8988T (cell line): ENCODE measurements at places on chromosomes 2 and 18.

- no peak for DNase-seq
Measured at GRCh38 chr2:130762031-130762909, 6.9 kb downstream of the AMER3 start.

DNA sequence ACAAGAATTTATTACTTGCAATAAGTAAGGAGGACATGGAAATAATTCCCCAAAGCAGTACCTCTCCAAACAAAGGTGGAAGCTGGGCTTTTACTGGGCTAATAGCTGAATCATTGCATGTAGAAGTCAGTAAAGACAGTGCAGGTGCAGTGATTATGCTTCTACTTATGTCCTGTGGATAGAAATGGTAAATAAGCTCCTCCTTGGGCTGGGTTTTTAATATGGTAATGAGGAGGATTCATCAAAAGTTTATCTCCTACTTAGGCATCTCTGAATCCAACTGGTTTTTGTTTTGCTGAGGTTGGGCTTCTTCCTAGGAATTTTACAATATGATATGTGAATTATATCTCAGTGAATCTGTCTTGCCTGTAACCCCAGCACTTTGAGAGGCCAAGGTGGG is 297.4 kb upstream of the MC4R start:
- DNase-seq = no peak

DNA sequence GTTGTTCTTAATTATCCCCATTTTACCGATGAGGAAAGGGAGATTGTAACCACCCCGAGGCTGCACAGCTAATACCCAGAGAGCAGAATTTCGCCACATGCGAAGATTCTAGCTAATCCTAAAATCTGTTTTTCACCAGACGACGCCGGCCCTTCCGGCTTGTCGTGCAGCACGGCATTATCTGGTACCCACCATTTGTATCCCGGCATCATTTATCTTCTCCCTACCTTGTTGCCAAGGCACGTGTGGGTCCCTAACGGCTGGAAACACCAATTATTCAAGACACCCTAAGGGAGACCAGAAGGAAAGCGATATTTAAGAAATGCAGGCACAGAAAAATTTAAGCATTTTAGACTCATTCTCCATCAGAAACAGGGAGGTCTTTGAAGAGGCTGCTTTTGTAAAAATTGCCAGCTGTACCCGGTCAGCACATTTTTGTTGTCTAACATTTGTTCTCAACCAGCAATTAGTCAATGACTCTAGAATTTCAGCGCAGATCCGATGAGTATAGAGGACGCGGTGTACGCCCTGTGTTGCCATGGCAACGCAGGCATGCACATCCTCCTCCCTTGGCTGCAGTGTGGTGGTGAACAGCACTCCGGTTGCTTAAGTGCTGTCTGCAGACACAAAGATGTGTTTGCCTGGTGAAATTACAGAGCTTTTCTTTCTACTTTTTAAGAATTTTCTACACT is 111.6 kb downstream of the AGAP1 start:
- DNase-seq = no peak

- no peak for DNase-seq
Measured at GRCh38 chr18:55484773-55485172, 103.2 kb downstream of the TCF4 start.

- DNase-seq = no peak
Measured at GRCh38 chr18:48889115-48889941, 61.4 kb downstream of the SMAD7 start.

DNA sequence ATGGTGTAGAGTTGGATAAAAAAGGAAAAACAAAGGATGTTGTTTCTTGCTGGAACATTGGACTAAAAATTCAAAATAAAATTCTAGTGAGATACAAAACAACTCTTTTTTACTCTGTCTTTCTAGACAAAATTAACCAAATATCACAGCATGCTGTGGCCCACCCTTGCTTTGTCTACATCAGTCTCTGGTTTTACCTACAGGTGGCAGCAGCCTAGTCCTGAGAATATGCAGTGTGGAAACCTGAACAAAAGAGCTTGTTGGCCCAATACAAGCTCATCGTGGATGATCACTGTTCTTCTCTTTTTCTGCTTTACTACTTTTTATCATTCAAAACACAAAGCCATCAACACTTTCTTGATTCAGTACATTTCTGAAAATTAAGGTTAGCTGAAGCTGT is 210.4 kb downstream of the CDH19 start:
- no peak for DNase-seq

DNA sequence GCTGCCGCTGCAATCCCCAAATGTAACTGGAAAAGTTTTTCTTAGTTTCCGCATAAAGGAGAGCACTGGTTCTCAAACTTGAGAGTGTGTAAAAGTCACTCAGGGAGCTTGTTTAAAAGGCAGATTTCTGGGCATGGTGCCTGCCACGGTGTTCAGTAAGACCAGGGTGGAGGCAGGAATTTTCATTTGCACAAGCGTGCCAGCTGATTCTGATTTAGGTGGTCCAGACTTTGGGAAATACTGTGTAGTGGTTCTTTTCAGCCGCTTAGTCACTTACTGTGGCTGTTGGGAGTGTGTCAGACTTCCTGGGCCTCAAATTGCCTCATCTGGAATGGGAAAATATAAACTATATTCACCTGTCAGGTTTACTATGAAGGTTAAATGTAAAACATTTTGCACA is 788 bp downstream of the ARMC9 start:
- DNase-seq = no peak
